Cardiac fibroblast (primary cell): ENCODE measurements at places on chromosomes 5 and 9.

- no peak for DNase-seq
Measured at GRCh38 chr9:134537951-134538641, 103.5 kb upstream of the COL5A1 start.

GRCh38 chr5:6143523-6143922, 234.8 kb downstream of the MED10 start:
- DNase-seq, result no peak

DNA sequence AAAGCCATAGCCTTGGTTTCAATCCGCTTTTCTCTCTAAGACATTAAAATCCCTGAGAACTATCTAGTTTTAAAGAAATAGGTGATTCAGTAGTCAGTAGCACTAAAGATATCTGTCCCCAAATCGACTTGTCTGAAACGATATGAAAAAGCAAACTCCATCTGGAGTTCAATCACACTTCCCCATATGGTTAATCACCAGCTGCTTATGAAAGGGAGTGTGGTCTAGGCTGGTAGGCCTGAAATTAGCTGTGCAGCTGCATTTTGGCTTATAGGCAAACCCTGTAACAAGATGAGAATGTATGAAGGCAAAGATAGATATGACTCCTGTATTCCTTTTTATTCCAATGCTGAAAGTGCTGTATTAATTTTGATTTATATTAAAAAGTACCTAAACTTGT, 65.9 kb downstream of the DMRTA1 start:
- DNase-seq, result no peak

DNA sequence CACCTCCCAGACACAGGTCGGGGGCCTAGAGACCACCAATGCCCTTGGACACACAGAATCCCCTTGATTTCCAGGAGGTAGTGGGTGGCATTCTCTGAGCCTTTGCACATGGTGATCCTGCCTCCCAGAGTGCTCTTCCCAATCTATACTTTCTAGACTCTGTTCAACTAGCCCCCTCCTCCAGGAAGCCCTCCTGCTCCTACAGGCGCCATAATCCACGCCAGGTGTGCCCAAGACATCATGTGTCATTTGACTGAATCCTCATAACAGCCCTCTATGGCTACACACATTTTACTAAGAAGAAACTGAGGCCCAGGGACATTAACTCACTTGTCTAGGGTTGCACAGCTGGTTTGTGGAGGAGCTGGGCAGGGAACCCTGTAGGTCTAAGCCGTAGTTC, 7.1 kb downstream of the BBLN start:
- DNase-seq, result no peak

GRCh38 chr5:143037071-143037470, 266.9 kb downstream of the ARHGAP26 start:
- peak; percentile 41 for DNase-seq

- peak; percentile 99 for DNase-seq
Measured at GRCh38 chr5:82421119-82421518, 143.0 kb upstream of the RPS23 start.

- DNase-seq, result no peak
Measured at GRCh38 chr9:125541840-125542243, 165.2 kb downstream of the MAPKAP1 start.

GRCh38 chr5:91269198-91269597, 113.9 kb downstream of the ARRDC3 start:
- DNase-seq, result no peak

DNA sequence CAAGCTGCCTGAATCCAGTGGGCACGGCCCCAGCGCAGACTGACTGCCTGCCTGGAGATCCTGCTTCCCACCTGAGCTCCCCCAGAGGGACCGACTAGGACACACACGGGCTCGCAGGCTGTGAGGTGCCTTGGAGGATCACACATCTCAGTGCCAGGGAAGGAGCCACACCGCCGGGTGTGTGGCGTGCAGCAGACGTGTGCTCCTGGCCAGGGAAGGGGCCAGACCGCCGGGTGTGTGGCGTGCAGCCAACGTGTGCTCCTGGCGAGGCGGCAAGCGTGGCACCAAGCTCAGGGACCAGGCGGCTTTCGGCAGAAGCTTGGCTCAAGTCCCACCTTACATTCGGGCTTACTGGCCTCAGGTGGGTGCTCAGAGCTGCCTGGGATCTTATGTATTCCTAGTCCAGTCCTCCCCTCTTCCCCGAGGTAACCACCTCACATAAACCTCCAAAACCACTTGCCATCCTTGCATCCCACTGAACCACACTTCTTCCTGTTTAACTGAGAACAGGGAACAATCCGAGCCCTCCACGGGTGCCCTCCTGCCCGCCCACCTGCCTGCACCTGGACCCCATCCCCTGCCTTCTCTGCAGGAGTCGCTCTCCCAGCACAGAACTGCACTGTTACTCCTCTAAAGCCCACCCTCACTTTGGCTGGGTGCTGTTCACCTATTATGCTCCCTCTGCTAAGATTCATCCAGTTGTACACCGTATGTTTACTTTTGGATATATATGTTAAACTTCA, 22.4 kb upstream of the MRNIP start:
- no peak for DNase-seq

- DNase-seq, result peak; percentile 65
Measured at GRCh38 chr9:71001780-71002386, 119.5 kb downstream of the TRPM3 start.

- DNase-seq, result peak; percentile 13
Measured at GRCh38 chr5:144832416-144832815, 661.7 kb downstream of the KCTD16 start.

GRCh38 chr5:116389601-116390000, 185.0 kb downstream of the SEMA6A start:
- peak; percentile 61 for DNase-seq

GRCh38 chr9:130780865-130781504, 54.1 kb upstream of the ABL1 start:
- DNase-seq, result peak; percentile 99

DNA sequence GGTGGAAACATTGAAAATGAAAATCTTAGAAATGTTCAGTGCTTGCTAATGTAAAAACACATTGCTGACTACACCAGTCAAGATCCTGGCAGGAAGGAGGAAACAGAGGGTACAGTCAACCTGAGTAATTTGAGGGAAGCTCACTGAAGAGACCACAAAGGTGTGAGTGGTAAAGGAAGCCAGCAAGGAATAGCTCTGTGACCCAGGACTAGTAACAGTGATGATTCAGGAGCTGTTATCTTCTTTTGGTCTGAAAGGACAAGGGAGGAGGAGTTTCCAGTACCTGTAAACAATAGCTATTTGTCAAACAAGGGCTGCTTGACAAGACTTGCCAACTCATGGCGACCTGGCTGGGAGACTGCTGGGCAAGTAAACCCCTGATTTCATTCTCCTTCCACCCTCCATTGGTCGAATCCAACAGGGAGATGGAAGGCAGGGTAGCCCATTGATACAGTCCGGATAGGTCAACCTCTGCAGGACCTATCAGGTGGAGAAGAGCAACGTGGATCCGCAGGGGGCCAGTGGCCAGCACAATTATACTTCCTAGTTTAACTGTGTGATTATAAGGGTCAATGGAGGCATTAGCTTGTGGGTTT, 68.1 kb downstream of the MAMDC2 start:
- no peak for DNase-seq

DNA sequence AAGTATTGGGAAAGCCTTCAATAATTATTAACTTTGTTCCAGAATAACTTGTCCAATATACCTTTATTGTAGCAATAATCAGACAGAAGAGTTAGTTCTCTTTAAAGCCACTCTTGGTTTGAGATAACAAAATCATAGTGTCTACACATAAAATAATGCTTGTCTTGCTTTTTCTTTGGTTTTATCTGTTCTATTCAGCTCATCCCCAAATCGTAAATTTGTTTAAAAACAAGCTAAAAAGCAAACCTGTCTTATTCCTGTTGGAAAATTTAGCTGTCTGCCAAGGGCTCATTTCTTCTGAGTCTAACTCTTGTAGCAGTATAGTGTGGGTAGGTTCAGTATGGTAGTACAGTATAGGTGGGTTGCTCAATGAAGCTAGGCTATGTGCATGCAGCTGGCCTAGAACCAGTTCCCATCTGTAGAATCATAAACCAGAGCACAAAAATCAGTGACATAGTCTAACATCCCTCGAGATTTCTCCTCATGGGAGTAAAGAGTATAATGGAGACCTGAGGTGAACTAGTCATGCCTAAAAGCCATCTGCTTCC, 17.9 kb upstream of the APBA1 start:
- DNase-seq, result no peak

DNA sequence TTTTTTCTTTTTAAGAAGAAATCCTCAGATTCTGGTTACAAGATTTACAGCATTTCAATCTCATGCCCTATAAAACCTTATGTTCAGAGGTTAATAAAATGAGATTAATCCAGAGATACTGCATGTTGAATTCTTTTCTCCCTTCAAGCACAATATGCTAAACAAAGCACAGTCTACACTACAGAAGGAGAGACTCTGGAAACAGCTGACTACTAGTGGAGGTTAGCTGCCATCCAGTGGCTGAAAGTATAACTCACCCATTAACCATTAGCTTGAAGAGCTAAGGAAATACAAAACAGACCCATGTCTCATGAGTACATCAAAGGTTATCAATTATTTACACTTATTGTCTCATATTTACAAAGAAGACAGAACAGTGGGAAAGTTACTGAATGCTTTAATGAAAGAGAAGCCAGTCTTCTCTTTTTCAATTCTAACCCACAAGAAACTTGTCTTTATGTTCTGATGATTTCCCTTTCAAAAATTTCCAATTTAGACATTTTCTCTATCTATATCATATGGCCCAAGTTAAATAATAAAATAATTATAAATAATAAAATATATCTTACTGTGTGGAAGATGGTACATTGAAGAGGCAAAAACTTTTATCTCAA, 12.7 kb upstream of the DNAH5 start:
- peak; percentile 77 for DNase-seq

DNA sequence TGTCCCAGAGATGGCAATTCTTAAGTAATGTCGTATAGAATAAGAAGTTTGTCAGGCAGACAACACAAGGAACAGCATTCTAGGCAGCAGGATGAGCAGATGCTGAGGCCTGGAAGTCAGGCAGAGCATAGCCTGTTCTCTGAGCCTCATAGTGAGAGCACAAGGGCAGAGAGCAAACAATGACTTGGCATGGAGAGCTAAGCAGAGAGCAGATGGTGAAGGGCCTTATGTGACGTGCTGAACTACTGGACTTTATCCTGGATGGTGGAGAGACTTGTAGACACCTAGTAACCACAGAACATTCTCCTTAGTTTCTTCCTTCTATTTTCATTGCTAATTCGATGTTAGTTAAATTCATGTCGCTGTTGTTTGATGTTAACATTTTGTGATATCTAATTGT, 60.1 kb downstream of the KCTD16 start:
- DNase-seq, result no peak

- DNase-seq, result no peak
Measured at GRCh38 chr9:21402386-21403251, 6.3 kb upstream of the IFNA8 start.

GRCh38 chr9:105389796-105390195, 58.0 kb upstream of the FSD1L start:
- no peak for DNase-seq

- DNase-seq, result peak; percentile 58
Measured at GRCh38 chr5:37786862-37787519, 52.9 kb downstream of the GDNF start.

- DNase-seq, result no peak
Measured at GRCh38 chr5:179171251-179171815, 111.2 kb downstream of the ZNF354C start.

DNA sequence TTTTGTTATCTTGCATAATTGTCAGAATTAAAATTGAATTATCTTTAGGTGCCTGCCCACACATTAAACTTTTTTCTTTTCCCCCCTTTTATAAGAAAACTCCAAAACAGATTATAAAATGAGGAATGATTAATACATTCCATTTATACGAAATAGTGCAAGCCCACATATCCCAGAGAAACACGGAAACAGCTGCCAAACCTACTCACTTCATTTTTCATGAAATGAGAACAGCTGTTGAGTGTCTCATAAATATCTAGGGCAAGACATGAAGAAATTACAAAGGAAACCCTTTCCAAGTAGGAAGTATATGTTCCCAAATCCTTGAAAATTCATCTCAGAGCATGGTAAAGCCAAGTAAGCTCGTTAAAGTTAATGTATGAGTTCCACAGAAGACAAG, 459.4 kb upstream of the NMUR2 start:
- no peak for DNase-seq

GRCh38 chr5:124480022-124480421, 266.4 kb downstream of the ZNF608 start:
- no peak for DNase-seq

- no peak for DNase-seq
Measured at GRCh38 chr9:90775657-90776056, 26.0 kb upstream of the SYK start.

DNA sequence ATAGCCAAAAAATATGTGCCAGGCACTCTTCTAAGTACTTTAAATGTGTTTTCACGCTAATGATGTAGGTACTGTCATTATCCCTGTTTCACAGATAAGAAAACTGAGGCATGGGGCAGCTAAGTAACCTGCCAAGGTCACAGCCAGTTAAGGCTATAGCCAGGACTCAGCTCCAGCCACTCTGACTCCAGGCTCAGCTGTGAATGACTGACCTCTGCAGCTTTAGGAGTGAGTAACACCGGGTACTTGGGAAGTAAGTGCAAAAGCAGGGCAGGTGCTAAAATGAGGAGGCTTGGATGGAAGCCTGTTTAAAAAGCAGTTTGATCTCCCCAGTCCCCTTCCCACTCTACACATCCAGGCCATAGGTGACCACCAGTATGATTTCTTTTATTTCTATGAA, 10.6 kb upstream of the SHC3 start:
- no peak for DNase-seq

DNA sequence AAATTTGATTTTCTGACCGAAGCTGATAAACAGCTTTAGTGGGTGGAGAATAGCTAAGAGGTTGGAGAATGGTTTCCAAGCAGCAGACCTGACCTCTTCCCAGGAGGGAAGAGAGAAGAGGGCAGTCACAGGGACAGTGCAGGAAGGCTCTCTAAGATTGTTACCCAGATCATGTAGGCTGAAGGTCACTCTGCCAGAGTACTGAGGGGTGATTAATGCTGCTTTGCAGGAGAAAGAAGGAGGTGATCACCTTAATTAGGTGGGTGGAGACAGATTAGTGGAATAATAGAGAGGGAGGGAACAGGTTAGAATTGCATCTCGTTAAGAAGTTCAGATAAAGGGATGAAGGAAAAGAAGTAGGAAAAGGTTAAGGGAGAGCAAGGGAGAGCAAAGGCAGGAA, 440.5 kb downstream of the BRINP1 start:
- no peak for DNase-seq

DNA sequence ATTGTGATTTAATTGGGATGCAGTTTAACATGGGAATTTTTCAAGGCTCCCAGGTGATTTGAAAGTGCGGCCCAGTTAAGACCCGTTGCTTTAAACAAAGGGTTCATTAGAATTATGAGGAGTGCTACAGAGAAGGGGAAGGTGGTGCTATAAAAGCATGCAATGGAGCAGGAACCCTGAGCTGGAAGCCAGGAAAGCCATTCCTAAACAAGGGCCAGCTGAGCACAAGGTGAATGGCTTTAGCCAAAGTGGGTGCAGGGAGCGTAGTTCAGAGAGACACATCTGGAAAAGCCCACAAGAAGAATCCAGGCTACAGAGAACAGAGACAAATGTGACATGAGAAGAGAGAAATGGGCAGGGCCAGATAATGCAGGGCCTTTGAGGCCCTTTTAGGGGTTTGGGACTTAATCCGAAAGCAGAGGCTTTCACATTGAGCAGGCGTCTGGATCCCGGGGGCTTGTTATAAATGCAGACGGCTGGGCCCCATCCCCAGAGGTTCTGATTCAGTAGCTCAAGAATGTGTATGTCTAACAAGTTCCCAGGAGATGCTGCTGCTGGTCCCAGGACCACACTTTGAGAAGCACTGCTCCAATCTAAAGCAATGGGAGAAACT, 138.1 kb upstream of the WWC1 start:
- no peak for DNase-seq
